Thoracic aorta (tissue), 2 donors: ENCODE measurements at places on chromosomes 11 and 22.
A peak's percentile ranks its signal among the peaks of the same experiment; 100 is the strongest.

GRCh38 chr11:70327717-70328116 is 57.2 kb downstream of the PPFIA1 start:
- peaks cover 18% of the 10 kb centered on the region for H3K36me3 ChIP-seq
- no peaks in the 10 kb centered on the region for H3K27me3 ChIP-seq
- H3K4me1 ChIP-seq, result no peaks in the 10 kb centered on the region
- H3K4me3 ChIP-seq, result no peak overlapping the region
- no peak for DNase-seq

DNA sequence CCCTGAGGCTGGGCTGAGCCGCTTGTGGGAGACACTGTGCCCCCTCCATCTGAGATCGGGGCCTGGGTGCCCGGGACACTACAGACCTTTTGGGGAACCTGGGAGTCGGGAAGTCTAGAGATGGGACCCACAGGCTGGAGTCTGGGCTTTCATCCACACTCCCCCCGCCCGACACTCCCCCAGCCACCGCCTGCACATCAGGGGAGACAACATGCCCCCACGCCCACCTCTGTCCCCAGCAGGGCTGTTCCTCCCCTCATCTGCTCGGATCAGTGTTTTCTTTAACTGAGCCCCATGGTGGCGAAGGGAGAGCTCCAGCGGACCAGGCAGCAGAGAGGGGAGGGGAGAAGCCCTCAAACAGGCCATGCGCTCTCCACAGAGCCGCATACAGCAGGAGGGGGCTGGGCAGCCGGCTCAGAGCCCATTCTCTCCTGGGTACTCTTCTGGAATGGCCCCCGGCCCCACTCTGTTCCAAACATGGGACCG is 174.7 kb downstream of the IGLL1 start:
- H3K27me3 ChIP-seq, result no peaks in the 10 kb centered on the region
- H3K27ac ChIP-seq, result no peak overlapping the region
- H3K4me3 ChIP-seq, result no peak overlapping the region
- H3K36me3 ChIP-seq, result no peaks in the 10 kb centered on the region
- H3K4me1 ChIP-seq, result no peaks in the 10 kb centered on the region

DNA sequence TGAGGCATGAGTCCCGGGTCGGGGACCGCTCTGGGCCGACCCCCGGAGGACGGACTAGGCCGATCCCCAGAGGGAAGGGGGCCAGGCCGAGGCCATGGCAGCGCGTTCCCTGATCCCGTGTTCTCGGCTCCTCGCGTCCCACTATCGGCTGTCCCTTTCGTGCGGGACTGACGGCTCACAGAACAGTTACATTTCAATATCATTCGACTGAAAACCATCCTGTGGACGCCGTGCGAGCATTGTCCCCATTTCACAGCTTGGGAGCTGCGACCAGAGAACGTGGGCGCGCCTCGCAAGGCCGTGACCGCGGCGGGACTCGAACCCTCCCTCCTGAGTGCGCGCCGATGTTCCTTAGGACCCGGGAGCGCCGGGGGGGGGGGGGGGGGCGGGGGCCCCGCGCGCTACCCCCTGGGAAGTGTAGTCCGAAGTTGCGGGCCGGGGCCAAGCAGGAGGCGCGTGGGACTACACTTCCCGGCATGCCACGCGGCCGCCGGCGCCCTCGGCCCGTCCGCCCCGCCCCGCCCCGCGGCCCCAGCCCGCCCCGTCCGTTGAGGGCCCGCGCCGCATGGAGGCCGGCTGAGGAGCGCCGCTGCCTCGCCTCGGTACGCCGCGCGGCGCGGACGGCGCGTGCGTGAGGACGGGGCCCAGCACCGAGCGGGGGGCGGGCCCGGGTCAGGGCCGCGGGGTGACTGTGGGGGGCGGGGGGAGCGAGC is at the start of gene TRABD:
TRABD (plus strand) TSS at position 539 of the 713 bp plus-strand sequence. CDS start 7,148 bp downstream, outside the sequence.
- DNase-seq, result no peak
- no peaks in the 10 kb centered on the region for H3K27me3 ChIP-seq
- H3K27ac ChIP-seq, result no peak within 1 kb of the TSS
- H3K4me1 ChIP-seq, result peaks cover 47% of the 10 kb centered on the region
- peak within 1 kb of the TSS; percentile 93 for H3K4me3 ChIP-seq

- H3K36me3 ChIP-seq, result no peaks in the 10 kb centered on the region
- H3K4me1 ChIP-seq, result no peaks in the 10 kb centered on the region
- no peak for DNase-seq
- no peak overlapping the region for H3K27ac ChIP-seq
- no peaks in the 10 kb centered on the region for H3K27me3 ChIP-seq
Observed at GRCh38 chr11:96815236-96815635, 425.4 kb downstream of the JRKL start.

DNA sequence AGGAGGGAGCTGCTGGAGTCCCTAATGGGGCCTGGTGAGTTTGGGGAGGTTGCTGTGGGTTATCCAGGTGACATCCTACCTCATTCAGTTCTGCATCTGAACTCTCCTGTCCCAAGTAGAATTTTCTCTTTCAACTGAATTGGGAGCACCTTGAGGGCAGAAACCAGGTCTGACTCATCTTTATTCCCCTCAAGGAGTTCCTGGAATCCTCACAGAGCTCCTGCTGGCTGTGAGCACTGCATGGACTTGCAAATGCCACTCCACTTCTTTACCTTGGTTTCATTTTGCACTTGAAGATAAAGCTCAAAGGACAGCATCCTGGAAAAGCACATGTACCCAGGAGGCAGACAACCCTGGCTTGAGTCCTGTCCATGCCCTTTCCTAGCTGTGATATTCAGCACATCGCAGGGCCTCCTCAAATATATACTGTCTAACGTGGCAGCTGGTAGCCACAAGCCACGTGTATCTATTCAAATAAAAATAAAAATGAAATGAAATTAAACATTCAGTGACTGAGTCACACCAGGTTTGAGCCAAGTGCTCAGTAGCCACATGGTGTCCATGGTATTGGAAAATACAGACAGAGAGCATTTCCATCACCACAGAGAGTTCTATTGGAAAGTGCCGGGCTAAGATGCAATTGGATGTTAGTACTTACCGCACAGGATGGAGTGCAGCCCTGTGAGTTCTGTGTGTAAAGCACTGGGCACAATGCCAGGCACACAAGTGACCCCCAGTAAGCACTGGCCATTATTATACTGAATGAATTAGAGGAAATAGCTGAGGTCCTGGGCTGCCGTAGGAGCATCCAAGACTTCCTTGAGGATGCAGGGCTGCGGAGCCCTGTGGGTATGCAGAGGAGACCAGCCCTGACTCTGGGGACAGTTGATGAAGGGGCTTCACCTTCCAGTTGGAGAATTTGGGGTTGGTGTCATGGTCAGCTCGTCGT is 149.0 kb downstream of the PKNOX2 start:
- no peaks in the 10 kb centered on the region for H3K27me3 ChIP-seq
- no peak overlapping the region for H3K4me3 ChIP-seq
- no peaks in the 10 kb centered on the region for H3K36me3 ChIP-seq
- H3K27ac ChIP-seq, result no peak overlapping the region

DNA sequence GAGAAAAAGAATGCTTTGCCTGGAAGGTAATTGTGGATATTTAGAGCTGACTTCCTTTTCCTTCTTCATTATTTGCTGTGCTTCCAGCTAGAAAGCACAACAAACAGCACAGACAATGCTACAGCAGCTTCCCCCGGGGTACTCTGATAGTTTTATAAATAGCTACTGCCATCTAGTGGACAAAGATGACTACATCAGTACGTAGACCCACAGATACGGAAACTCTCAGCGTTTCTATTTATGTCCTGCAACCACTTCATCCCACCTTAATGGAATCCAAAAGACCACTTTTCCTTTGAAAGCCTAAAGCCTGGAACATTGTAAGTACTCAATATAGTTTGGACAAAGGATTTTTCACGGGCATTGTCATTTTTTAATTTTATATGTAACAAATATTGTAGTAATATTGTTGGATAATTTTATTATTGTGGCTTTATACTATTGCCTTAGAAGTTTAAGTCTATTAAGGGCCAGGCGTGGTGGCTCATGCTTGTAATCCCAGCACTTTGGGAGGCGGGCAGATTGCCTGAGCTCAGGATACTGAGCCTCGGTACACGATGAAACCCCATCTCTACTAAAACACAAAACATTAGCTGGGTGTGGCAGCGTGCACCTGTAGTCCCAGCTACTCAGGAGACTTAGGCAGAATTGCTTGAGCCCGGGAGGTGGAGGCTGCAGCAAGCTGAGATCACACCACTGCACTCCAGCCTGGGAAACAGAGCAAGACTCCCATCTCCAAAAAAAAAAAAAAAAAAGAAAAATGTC is 7.5 kb downstream of the HSPA8 start:
- no peak overlapping the region for H3K4me3 ChIP-seq
- no peaks in the 10 kb centered on the region for H3K27me3 ChIP-seq
- no peak overlapping the region for H3K27ac ChIP-seq
- peaks cover 52% of the 10 kb centered on the region for H3K36me3 ChIP-seq
- peaks cover 17% of the 10 kb centered on the region for H3K4me1 ChIP-seq

GRCh38 chr11:31664129-31664528 is 147.0 kb downstream of the PAX6 start:
- H3K4me1 ChIP-seq, result no peaks in the 10 kb centered on the region
- H3K36me3 ChIP-seq, result no peaks in the 10 kb centered on the region
- DNase-seq, result no peak
- no peak overlapping the region for H3K27ac ChIP-seq

GRCh38 chr22:49638001-49638400 is 189.7 kb downstream of the BRD1 start:
- H3K27me3 ChIP-seq, result no peaks in the 10 kb centered on the region
- H3K27ac ChIP-seq, result no peak overlapping the region
- H3K4me1 ChIP-seq, result no peaks in the 10 kb centered on the region
- no peak for DNase-seq
- no peaks in the 10 kb centered on the region for H3K36me3 ChIP-seq
